ENCODE measurements at places on chromosomes 3 and 15. TPM values are rescaled to one million over a fixed set of nuclear protein-coding genes. Genes with fewer than 3 reads are reported as not detected.

CHST13 gene
- not detected for polyA plus RNA-seq

MGA gene
- 9.7 TPM for polyA plus RNA-seq

ARPP21 gene
- not detected for polyA plus RNA-seq

TYRO3 gene
- 21.0 TPM for polyA plus RNA-seq
